Activated T-cell treated with anti-CD3 and anti-CD28 coated beads, Interleukin-2, amount 50 U/mL, for 1 hour (primary cell): ENCODE measurements at places on chromosomes 12 and 14.

GRCh38 chr14:66288511-66288910 lies 197.7 kb upstream of the CCDC196 start:
- DNase-seq = no peak

- no peak for DNase-seq
These were observed 287 bp upstream of the SLC2A13 start for GRCh38 chr12:40106202-40106533.

DNA sequence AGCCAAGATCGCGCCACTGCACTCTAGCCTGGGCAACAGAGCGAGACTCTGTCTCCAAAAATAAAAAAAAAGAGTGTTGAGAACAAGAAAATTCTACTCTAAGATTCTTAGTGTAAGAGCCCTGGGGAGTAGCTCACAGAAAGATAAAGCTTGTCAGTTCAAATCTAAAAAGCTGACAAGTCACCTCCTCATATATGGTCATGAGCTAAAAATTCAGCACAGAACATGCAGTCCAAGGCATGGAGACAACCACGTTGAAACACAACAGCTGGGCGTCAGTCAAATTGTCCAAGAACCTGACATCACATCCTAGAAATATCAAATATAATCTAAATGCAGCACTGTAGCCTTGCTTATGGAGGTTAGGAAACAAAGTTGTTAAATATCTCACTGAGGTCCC lies 47.8 kb downstream of the CLIP1 start:
- DNase-seq = no peak

- DNase-seq = no peak
These were observed 209.4 kb downstream of the LRIG3 start for GRCh38 chr12:58710901-58711300.

- peak; percentile 70 for DNase-seq
These were observed 14.0 kb downstream of the TAMALIN start for GRCh38 chr12:52020539-52021336.

DNA sequence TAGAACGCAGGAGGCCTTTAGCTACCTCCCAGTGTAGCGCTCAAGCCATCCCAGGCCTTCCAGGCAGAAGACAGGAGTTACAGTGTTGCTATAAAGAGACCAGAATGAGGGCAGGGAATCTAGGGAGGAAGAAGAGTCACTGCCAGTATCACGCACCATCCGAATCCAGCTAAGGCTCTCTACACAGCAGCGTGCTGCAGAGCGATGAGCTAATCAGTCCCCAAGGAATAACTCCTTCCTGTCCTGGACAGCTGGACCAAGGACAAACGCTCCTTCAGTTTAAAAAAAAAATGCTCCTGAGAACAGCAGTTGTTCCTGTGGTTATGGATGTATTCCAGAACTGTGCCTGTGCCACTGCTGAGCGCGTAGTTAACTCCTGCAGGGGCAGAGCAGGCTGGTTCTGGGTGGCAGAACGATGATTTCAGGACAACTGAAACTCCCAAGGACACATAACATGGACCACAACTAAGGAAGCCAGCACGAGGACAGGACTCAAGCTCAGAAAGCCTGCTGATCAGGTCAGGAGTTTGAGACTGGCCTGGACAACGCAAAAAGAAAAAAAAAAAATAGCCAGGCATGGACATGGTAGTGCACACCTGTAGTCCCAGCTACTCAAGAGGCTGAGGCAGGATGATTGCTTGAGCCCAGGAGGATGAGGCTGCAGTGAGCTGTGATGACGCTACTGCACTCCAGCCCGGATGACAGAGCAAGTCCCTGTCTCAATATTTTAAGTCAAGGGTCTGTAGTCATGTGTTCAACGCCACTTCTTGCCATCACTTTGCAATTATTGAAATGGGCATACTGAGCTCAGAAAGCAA lies 2.6 kb downstream of the IFFO1 start:
- no peak for DNase-seq

DNA sequence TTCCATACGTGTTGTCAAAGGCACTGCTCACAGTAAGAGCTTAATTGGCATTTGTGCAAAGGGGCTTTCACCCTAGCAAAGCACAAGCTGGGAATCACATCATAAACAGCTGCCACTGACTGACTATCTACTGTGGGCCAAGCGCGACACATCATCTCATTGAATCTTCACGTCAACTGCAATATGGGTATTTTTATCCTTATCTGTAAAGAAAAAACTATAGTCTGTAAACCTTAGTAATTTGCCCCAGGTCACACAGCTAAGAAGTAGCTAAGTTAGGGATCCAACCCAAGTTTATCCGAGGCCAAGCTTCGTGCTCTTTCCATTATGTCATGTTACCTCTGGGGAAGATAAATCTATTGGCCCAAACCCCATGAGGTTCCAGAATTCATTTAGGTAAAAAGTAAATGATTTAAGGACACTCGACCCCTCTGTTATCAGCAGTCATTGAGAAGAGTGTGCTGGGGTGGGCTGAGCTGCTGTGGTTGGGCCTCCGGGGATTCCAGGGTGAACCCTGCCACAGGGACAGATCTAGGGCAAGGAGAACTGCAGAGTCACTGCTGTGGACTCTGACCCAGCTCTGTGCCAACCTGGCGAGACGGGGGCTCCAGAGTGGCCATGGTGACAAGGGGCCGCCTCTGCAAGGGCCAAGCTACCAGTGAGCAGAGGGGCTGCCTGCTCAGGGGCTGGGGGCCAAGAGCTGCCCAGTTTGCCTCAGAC lies 27.6 kb downstream of the NCKAP5L start:
- DNase-seq = no peak

- DNase-seq = no peak
These were observed 350.8 kb downstream of the LRFN5 start for GRCh38 chr14:41957459-41957858.

GRCh38 chr14:59913187-59913586 lies 6.8 kb upstream of the LRRC9 start:
- DNase-seq = no peak

DNA sequence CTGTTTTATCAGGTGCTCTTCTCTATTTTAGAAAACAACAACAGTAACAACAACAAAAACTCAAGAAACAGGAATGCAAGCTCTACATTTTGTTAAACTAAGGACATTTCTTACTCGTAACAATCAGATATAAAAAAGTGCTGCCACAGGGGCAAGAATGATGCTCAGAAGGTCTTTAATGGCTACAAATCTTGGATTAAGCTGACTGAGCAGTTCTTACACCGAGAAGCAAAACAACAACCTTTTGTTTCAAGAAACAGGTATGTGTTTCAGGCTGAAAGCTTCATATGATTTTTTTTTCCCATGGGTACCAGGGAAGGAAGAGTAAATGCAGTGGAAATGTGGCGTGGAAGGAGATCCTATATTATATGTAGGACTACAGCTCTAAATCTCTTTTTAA lies 786.8 kb upstream of the FBXO33 start:
- DNase-seq = no peak

DNA sequence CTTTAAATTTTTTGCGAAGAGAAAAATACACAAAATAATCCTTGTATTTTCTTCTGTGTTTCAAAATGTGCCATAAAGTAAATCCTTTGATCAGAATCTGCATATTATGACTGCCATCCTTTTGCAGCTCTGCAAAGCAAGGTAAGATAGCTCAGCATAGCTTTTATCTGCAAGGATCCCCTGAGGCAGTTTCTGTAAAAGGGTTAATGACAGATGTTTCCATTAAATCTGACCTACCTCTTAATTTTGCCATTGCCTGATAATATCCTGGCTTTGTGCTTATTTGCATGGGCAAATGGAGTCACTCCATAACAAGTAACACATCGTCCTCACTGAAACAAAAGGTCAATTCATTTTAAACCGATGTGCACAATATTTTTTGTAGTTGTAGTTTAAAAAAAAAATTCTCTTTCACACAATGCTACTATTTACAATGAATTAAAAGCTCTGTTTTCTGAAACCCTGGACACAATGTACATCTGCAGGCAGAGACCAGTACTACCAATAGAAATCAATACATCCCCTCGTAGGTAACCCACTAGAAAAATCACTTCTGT lies 108.5 kb upstream of the SOX5 start:
- no peak for DNase-seq

- no peak for DNase-seq
These were observed 70.2 kb upstream of the NAV3 start for GRCh38 chr12:77760271-77761025.

DNA sequence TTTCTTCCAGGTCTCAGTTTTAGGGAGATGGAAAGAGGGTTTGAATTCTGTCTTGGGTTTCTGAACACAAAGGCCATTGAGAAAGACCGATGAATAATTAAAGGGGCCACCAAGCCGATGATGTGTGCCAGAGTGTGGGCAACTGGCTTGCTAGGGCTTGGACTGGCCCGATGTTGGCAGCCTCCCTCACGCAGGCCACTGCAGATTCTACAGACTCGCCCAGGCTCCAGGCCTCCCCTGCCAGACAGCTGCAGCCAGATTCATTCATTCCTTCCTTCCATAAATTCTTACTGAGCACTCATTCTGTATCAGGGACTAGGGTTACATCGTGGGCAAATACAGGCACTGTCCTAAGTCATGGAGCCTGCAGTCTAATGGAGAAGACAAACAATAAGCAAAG lies 34.9 kb downstream of the ACTN1 start:
- DNase-seq = no peak

DNA sequence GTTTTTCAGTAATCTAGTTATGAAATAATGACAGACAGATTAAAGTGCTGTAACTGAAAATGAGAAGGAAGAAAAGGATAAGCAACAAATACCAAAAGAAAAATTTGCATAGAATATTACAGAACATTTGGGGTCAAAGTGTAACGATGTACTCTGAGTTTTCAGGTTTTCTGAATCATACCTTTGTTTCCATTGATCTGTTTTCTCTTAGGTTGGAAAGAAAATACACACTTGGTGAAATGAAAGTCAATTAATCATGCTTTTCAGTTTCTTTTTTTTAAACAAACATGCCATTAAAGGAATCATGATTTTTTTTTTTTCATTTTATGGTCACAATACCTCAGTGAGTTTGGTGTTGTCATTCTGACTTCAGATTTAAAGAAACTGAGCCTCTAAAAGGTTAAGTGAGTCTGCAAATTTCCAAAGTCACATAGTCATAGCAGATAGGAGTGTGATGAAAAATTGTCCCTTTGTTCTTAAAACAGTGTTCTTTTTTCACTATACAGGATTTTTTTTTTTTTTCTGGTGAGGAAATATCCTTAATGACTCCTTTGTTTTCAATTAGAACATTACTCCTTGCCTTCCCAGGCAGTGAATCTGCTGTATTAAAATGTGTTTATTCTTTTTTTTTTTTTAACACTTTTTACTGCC lies 35.9 kb upstream of the PZP start:
- DNase-seq = no peak

DNA sequence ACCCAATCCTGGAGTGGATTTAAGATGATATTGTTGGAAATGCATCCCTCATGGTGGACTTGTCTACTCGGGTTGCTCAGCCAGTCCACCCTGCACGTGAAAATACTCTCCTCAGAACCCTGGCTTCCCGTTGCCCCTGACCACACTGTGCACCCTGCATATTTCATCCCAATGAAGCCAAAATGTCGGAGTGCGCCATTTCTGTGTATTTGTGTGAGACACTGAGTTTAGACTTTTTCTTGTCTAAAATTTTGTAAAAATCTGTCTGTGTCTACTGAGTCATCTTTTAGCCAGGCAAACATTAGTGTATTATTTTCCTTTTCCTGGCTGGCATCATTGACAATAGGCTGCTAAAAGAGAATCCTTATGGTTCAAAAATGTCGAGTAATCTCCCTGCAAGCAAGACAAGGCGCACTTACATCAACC lies 485 bp upstream of the PNMA1 start:
- no peak for DNase-seq

DNA sequence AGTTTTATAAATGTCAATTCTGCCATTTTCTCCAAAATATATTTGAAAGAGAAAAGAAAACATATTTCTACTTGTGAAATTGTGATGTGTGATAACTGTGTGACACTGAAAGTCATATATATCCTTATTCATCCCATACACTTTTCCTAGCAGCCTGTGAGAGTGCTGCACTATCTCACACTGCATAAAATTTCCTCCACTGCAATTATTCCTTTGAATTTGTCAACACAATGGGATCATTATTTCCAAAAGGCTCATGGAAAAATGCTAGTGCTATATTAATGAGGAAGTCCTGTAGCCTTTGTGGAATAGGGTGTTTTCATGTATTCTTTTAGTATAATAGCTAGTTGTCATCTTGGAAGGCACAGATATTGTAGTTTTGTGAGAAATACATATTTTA lies 504.1 kb downstream of the RPL10L start:
- DNase-seq = no peak

GRCh38 chr12:110920324-110920910 lies at the start of gene MYL2:
Gene MYL2 (minus strand): TSS chr12:110920579. CDS start chr12:110920529, 50 bp downstream.
- no peak for DNase-seq

- DNase-seq = no peak
These were observed 250.4 kb downstream of the C12orf75 start for GRCh38 chr12:105580821-105581352.

DNA sequence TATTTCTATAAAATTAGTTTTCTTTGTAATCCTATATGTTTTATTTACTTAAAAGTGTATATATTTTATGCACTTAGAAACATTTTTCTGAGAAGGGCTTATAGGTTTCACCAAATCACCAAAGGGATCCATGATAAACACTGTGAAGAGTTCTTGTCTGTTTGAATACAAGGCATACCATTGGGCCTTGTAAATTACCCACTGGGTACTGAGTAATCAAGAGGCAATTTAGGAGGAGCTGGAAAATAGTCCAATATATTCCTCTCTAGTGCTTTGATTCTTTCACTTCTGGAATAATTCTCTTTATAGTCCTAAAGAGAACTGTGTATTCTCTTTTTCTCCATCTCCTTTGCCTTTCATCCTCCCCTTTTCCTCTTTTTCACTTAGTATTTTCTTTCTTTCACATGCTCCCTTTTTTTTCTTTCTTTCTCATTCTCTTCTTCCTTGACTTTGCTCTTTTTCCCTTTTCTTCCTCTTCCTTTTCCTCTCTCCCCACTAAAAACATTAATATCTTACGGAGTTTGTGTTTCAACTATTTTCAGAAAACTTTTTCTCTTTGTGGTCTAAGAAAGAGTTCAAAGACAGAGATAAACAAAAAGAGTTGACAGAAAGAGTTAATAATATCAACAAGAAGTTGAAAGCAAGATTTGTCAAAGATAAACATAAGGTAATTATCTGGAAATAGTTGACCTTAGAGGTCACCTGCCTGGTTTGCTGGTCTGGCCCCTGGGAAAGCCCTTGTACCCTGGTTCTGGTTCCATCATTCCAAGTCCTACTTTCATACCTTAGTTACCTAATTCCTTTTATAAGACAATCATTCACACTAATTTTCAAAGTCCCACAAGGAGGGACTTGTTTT lies 435.3 kb downstream of the RAD51B start:
- DNase-seq = no peak

GRCh38 chr14:102158797-102159196 lies 19.1 kb downstream of the WDR20 start:
- no peak for DNase-seq

DNA sequence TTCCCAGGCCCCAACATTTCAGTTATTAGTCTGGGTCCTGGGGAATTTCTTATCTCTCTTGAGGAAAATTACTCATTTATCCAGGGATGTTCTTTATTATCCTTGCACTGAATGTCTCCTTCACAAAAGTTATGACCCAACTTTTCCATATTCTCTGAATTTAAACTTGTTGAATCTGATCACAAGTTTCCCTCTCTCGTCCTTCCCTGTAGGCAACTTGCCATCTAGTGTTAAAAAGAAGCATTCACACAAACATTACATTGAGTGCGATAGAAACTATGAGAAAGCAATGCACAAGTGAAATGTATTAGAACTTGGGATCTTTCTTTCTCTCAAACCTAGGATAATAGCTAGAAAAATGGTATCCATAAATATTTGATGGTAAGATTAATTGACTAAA lies 608.4 kb downstream of the FSCB start:
- DNase-seq = no peak
